ENCODE measurements at places on chromosomes 12 and 14. TPM values are rescaled to one million over a fixed set of nuclear protein-coding genes. Genes with fewer than 3 reads are reported as not detected.

DNA sequence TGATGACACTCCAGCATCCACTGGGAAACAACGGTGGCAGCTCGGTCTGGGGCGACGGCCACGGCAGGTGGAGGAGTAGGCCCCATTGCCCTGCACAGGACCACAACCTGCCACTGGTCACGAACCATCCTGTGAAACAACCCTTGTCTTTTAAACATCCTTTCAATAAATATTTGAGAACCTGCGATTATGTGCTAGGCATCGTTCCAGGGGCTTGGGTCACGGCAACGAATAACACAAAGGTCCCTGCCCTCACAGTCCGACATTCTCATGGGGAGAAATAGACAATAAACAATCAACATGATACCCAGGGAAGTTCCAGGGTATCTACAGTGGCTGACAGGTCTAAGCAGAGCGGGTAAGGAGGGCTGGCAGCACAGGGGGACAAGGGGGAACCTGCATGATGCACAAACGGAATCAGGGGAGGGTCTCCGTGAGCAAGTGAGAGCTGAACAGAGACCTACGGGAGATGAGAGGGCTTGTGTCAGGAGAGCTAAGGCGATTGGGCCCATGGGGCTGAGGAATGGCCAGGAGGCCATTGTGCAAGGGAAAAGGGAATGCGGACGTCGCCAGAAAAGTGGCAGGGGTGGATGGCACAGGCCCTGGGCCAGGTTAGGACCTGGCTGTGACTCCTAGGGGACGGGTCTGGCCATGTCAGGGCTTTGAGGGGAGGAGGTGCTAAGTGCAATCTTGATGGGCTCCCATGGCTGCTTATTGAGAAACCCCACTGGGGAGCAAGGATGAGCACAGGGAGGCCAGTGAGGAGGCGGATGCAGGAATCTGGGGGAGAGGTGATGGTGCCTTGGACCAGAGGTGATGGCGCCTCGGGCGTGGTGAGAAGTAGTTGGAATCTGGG is 9.7 kb downstream of the SCARB1 start:
- no peak for DNase-seq

DNA sequence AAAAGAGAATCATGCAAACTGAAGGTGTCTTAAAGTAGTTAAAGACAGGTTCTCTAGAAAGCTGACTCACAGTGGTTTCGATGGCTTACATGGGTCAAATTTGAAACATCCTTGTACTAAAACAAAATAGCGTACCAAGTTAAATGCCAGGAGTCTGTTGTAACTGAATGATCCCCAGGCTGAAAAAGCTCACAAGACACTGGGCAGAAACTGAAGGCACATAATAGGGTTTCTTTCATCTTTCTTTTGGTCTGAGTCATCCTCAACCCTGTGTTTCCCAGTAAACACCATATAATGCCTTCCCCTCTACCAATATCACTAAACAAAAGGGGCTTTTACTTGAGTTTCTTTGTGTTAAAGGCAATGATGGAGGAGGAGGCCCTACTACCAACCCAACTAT is 12.8 kb downstream of the ZFYVE1 start:
- no peak for DNase-seq

- DNase-seq: peak; percentile 37
Measured at GRCh38 chr14:61894452-61895077, 132.3 kb downstream of the SNAPC1 start.

DNA sequence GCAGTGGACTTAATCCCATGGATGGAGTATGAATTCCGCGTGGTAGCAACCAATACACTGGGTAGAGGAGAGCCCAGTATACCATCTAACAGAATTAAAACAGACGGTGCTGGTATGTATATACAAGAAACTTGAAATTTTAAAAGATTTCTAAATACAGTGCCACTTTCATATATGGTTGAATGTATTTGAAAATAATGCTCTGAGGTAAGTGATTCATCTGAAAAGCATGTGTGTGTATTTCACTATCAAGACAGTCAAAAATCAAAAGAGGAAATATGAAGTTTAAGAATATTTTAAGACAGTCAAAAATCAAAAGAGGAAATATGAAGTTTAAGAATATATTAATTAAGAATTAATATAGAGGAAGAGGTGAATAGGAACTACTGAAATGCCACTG is 195.0 kb upstream of the PDZRN4 start:
- no peak for DNase-seq

- no peak for DNase-seq
Measured at GRCh38 chr12:88935856-88936255, 355.6 kb upstream of the KITLG start.

The NTN4 gene
- 110 TPM for polyA plus RNA-seq

The HOMEZ gene
- polyA plus RNA-seq: 24.6 TPM

The GABARAPL1 gene
- 53.3 TPM for polyA plus RNA-seq
